Hair follicular keratinocyte (primary cell): ENCODE measurements at places on chromosomes 1 and 21. TPM values are rescaled to one million over a fixed set of nuclear protein-coding genes. Genes with fewer than 3 reads are reported as not detected.

The AMY1C gene
- not detected in 2 replicates for total RNA-seq

The C1orf74 gene
- 6.0 and 11.0 TPM in 2 replicates for total RNA-seq

The ZNF648 gene
- not detected in 2 replicates for total RNA-seq

The RBM11 gene
- 0.16 and 0.27 TPM in 2 replicates for total RNA-seq

The CRNN gene
- not detected in 2 replicates for total RNA-seq

The CCDC27 gene
- not detected in 2 replicates for total RNA-seq

The RBP7 gene
- total RNA-seq, result 1.4 and 4.1 TPM in 2 replicates

The IFI44 gene
- total RNA-seq, result 2.4 and 7.9 TPM in 2 replicates

The SELP gene
- total RNA-seq, result not detected in 2 replicates

The MEX3A gene
- 1.8 and 2.0 TPM in 2 replicates for total RNA-seq

The GSTM1 gene
- total RNA-seq, result 8.1 and 18.4 TPM in 2 replicates

The KRTAP10-5 gene
- not detected in 2 replicates for total RNA-seq

The NBPF6 gene
- not detected in 2 replicates for total RNA-seq

The LCE1E gene
- total RNA-seq, result 0.91 TPM in 1 of 2 replicates, not detected in the other

The CGN gene
- total RNA-seq, result 0.16 and 0.19 TPM in 2 replicates

The FCRLA gene
- total RNA-seq, result 0.42 and 0.47 TPM in 2 replicates

The EDARADD gene
- total RNA-seq, result 4.7 and 8.0 TPM in 2 replicates
